ENCODE measurements at places on chromosomes 7 and 10.

DNA sequence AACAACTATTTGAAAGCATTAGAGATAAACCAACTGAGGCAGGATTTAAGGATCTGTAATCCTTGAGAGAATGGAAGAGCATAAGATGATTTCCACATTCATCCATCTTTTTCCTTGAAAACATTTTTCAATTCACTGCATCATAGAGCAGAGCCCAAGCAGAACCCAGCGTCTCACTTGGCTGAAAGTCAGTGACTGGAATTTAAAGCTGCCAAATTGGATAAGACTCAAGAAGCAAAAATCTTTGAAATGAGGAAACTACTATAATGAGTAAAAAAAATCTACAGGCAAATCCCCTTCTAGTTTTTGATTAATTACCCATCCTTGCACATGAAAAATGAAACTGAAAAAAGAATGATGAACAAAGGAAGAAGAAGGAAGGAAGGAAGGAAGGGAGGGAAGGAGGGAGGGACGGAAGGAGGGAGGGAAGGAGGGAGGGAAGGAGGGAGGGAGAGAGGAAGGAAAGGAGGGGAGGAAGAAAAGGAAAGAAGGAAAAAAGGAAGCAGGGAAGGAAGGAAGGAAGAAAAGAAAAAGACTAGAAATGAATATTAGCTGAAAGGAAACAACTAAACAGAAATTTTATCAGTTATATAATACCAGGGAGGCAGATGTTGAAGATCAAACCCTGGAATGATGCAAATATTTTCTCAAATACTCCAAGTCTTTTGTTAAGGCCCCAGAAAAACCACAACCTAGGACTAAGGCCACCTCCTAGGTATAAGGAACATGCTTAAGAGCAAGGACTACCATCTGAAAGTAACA is 336.3 kb upstream of the MAGI2 start:
- no peak for DNase-seq

DNA sequence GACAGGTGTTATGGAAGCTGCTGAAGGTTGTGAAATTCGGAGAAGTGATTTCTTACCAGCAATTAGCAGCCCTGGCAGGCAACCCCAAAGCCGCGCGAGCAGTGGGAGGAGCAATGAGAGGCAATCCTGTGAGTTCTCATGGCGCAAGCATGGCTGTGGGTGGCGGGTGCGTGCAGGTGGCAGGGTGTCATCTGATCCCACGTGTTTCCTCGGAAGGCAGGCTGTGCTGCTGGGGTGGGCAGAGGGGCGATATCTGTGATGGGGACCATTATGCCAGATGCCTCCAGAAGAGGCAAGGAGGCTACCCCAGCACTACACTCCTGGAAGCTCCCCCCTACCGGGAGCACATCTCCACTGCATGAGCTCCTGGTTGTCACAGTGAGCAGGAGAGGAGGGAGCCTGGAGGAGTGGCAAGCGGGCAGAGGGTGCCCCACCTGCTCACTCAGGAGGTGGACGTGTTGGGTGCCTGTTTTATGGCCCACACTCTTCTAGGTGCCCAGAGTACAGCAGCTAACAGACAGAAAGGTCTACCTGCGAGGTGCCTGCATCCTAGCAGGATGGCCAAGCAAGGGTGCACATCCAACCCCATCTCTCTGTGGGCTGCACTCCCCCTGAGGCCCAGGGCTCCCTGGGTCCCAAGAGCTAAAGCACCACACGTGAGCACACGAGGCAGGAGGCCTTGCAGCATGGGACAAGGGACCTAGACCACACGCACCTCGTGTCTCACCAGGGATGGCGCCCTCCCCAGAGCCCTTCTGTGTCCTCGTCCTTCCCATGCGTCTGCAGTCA is 204.7 kb downstream of the EBF3 start:
- no peak for DNase-seq

DNA sequence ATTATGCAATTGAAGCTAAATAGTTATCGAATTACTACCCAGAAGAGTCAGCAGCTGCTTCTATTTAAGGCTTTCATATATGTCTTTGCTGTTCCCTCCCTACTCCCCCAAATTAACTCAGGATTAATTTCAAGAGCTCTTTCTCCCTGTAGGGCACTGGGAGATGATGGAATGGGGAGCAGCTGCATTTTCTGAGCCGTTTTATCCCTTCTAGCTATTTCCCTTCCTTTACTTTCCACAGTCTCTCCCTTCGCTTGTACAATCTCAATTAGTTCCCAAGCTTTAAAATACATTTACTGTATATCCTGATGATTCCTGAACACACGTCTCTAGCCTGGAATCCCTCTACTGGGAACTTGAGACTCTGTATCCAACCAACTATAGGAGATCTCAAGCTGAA is 19.8 kb upstream of the TSPAN12 start:
- no peak for DNase-seq

GRCh38 chr10:92830478-92831389 is 17.6 kb upstream of the EXOC6 start:
- DNase-seq = no peak

- DNase-seq = no peak
These were observed 217.1 kb upstream of the HGF start for GRCh38 chr7:81986723-81987470.

DNA sequence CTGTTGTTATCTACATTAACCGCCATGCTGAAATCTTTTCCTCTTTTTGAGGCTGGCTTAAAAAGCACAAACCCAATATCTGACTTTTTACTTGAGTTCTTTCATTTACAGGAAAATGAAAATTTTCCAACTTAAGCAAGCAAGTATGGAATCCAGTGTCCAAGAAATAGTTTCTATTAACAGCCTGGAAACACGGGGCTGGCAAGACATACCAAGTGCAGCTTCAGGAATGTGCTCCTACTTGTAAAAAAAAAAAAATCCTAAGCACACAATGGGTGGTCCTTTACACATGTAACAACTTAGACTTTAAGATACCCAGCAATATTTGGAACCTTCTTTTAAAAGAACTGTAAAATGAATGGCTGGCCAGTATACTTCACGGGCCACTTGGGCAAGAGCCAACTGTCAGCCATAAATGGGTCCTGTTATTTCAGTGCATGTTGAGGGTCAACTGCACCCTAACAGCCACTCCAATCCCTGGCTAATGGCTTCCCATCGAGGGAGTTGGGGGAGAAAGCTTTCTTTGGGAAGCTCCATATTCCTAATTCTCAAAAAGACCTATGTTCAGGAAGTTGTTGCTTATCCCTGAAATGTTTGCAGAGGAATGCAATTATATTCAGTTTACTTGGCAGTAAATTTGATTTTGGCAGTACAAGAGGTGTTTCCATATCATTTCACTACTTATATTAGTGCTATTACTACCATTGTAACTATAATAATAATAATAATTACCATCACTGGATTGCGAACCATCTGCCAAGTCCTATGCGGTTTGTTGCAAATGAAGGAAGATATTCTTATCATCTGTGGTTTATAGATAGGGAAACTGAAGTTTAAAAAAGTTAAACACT is 236.4 kb upstream of the TMEM72 start:
- no peak for DNase-seq

GRCh38 chr10:130958981-130959751 is 352.4 kb downstream of the TCERG1L start:
- no peak for DNase-seq

- DNase-seq = no peak
These were observed 184.8 kb upstream of the PDE1C start for GRCh38 chr7:32255036-32255435.

GRCh38 chr7:55242613-55243012 is 122.5 kb upstream of the LANCL2 start:
- no peak for DNase-seq

GRCh38 chr7:44398953-44399574 is 73.7 kb upstream of the CAMK2B start:
- DNase-seq = no peak

GRCh38 chr10:89202033-89202425 is 5.1 kb downstream of the CH25H start:
- no peak for DNase-seq

DNA sequence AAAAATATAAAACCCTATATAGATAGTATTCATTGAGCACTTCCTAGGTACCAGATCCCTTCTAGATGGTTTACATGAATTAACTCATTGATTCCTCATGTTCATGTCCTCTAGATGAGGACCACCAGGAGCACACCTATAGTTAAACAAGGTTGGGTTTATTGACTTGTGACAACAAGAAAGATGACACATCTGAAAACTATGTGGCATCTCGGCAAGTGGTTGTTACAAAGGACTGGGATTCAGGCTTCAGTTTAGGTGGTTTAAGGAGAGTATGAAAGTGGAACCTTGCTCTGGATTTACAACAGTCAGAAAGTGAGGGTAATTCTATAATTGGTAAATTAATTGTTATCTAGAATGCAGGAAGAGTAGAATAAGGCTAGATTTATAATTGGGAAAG is 99.0 kb upstream of the PHF14 start:
- DNase-seq = no peak

DNA sequence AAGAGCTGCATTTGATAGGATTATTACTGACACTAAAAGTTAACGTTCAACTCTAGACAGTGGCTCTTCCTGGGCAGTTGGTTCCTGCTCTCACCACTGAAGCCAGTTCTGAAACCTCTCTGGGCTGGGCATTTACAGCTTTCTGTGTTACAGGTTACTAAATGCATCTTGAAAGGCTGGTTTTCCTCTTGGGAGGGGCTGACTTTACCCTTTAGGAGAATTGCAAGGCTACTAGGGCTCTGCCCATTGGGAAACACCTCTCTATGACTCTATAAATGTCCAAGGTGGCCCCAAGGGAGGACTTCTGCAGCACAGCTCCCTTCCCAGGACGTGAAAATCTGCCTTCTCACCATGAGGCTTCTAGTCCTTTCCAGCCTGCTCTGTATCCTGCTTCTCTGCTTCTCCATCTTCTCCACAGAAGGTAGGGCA is at the start of gene GPR15LG:
GPR15LG (plus strand) TSS at position 301 of the 429 bp plus-strand sequence; CDS start at position 352, 51 bp downstream.
- no peak for DNase-seq

DNA sequence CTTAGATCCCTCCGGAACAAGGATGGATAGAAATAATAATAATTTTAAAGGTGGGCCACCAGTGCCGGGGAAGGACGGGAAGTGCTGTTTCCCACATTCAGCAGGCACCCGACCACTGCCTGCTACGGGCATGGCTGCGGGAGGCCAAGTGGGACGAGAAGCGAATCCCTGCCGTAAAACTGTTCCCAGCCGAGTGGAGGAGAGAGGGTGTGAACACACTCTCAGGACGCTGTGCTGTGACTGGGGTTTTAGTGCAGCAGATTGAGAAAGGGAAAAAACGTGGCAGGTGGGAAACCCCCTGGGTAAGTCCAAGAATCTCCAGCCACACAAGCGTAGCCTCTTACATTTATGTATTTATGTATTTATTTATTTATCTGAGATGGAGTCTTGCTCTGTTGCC is 158.8 kb downstream of the DNAJB6 start:
- DNase-seq = no peak

DNA sequence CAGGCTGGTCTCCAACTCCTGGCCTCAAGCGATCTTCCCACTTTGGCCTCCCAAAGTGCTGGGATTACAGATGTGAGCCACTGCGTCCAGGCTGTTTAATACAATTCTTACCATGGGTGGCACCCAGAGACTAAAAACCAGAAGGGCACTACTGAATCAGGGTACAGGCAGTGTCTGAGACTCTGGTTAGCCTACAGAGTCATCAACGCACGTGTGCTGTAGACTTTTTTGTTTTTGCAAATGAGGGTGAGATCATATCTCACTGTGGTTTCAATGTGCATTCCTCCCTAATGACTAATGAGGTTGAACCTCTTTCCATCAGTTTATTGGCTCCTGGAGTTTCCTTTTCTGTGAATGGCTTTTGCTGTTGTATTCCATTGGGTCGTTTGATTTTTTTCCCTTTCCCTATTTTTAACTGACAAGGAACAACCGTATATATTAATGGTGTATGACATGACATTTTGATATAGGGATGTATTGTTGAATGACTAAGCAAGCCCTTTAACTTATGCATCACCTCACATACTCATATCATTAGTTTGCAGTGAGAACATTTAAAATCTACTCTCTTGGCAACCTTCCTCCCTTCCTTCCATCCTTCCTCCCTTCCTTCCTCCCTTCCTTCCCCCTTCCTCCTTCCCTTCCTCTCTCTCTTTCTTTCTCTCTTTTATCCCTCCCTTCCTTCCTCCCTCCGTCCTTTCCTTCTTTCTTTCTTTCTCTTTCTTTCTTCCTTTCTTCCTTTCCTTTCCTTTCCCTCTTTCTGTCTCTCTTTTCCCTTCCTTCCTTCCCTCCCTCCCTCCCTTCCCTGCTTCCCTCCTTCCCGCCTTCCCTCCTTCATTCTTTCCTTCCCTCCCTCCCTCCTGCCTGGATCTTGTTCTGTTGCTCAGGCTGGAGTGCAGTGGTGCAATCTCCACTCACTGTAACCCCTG is 9.3 kb upstream of the TMEM270 start:
- peak; percentile 97 for DNase-seq

DNA sequence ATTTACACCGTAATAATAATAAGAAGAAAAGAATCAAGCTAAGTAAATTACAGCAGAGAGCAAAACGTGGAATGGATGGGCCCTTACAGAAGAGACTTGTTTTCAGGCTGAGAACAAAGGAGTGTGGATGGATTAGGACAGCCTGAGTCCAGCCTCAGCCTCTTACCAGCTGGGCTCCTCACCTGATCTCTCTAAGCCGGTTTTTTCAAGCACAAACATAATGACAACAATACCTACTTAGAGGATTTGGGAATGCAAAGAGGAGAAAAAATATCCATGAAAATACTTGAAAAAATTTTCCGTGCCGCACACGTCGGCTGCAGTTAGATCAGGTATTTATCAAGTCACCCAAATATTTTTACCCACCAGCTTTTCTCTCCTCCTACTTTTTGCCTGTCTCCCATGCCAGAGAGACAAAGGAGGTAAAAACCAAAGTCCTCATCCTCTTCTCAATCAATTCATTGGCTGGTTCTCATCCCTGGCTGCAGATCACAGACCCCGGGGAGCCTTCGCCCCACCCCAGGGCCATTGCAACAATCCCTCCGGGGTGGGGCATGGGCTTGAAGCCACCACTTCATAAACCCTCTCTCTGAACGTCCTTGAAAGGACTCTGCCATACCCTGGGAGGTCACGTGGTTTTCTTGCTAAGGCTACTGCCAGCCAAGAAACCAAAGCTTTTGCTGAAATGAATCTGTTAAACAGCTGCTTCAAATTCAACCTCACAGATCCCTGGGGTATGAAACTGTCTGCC is 29.7 kb upstream of the GTF2I start:
- no peak for DNase-seq

GRCh38 chr7:7772397-7772821 is 54.0 kb upstream of the RPA3 start:
- no peak for DNase-seq

GRCh38 chr10:100697070-100697469 is 48.3 kb upstream of the PAX2 start:
- DNase-seq = peak; percentile 17
